ENCODE measurements at places on chromosomes 2 and 18.

- no peaks in the 10 kb centered on the region for H3K36me3 ChIP-seq
- no peak overlapping the region for H3K4me3 ChIP-seq
- peak; percentile 54 for DNase-seq
Observed at GRCh38 chr2:74290066-74290465, 53.1 kb downstream of the SLC4A5 start.

- H3K4me3 ChIP-seq, result no peak overlapping the region
- no peaks in the 10 kb centered on the region for H3K27me3 ChIP-seq
- H3K36me3 ChIP-seq, result peaks cover 32% of the 10 kb centered on the region
- H3K4me1 ChIP-seq, result peaks cover 7% of the 10 kb centered on the region
Observed at GRCh38 chr18:10487154-10487553, 32.7 kb downstream of the APCDD1 start.

- no peak overlapping the region for H3K27ac ChIP-seq
- H3K36me3 ChIP-seq, result no peaks in the 10 kb centered on the region
- no peak overlapping the region for H3K4me3 ChIP-seq
- DNase-seq, result no peak
Observed at GRCh38 chr18:6281874-6282273, 132.8 kb downstream of the L3MBTL4 start.

DNA sequence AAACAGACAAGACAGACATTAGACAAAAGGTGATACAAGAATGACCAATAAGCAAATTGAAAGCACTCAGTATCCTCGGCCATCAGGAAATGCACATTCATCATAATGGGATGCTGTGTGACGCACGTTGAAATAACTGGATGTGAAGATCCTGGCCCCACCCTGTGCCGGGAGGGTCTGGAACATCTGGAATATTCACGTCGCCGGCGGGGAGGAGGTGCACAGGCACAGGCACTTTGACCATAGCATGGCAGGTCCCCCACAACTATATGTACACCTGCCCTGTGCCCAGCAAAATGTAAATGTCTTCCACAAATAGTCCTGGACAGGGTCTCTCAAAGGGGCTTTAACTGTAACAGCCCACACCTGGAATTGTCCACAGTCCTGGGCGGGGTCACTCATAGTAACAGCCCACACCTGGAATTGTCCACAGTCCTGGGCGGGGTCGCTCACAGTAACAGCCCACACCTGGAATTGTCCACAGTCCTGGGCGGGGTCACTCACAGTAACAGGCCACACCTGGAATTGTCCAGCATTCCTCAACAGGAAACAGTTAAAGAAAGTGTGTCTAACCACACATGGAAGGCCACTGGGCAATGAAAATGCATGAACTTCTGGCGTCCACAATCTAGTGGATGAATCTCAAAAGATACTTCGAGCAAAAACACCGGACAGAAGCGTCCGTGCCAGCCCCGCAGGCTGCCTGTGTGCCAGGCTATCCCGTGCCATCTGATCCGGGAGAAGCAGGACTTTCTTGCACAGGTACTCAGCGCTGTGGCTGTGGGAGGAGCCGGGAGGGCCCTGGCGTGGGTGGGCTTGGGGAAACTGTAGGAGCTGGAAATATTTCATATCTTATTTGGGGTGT lies 113.4 kb downstream of the RTP5 start:
- H3K27ac ChIP-seq, result no peak overlapping the region
- H3K4me1 ChIP-seq, result no peaks in the 10 kb centered on the region
- H3K4me3 ChIP-seq, result no peak overlapping the region
- H3K27me3 ChIP-seq, result peaks cover 3% of the 10 kb centered on the region
- peak; percentile 58 for DNase-seq

- no peaks in the 10 kb centered on the region for H3K4me1 ChIP-seq
- no peak overlapping the region for H3K4me3 ChIP-seq
- DNase-seq, result peak; percentile 40
- peaks cover 39% of the 10 kb centered on the region for H3K27me3 ChIP-seq
- no peak overlapping the region for H3K27ac ChIP-seq
Observed at GRCh38 chr2:19841918-19842693, 59.7 kb downstream of the TTC32 start.

GRCh38 chr2:9703085-9703678 lies 72.4 kb upstream of the YWHAQ start:
- peaks cover 3% of the 10 kb centered on the region for H3K27me3 ChIP-seq
- no peak overlapping the region for H3K4me3 ChIP-seq
- no peak for DNase-seq
- no peaks in the 10 kb centered on the region for H3K36me3 ChIP-seq
- no peak overlapping the region for H3K27ac ChIP-seq

GRCh38 chr2:240060977-240061591 lies 7.8 kb upstream of the OR6B3 start:
- no peak overlapping the region for H3K4me3 ChIP-seq
- no peak for DNase-seq
- no peaks in the 10 kb centered on the region for H3K4me1 ChIP-seq
- H3K27ac ChIP-seq, result no peak overlapping the region
- H3K36me3 ChIP-seq, result no peaks in the 10 kb centered on the region

DNA sequence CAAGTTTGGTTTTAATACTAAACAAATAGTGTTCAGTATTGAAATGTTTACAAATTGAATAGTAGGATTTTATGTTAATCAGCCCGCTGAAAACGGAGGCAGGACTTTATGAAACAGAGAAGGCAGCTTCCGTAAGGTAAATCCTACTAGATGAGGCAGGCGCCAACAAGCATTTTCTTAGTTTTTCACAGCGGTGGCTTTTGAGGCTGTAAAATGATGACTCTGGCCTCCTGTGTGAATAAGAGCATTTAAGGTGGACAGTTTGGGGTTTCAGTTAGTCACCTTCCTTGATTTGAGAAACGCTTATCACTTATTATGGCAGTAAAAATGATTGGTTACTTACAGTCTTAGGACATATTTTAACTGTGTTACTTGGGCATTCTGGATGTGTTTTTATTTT lies 212.9 kb downstream of the PTGR3 start:
- no peak overlapping the region for H3K4me3 ChIP-seq
- no peaks in the 10 kb centered on the region for H3K36me3 ChIP-seq
- no peaks in the 10 kb centered on the region for H3K27me3 ChIP-seq
- peaks cover 9% of the 10 kb centered on the region for H3K4me1 ChIP-seq
- DNase-seq, result no peak

DNA sequence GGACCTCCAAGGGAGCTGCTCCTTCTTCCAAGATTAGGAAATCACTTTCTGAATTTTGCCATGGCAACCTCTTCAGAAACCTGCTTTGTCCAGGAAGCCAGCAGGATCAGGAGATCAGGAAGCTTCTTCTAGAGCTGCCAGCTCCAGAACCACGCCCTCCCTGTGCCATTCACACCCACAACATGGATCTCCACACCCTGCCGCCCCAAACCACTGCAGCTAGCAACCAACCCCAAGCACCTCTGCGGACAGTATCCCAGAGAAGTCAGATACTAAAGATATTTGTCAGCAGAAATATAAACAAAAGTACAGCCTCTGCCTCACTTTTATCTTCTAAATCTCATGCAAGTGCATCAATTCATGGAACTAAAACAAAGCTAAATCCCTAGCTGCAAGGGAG lies 106.4 kb downstream of the VIT start:
- H3K36me3 ChIP-seq, result no peaks in the 10 kb centered on the region
- no peak overlapping the region for H3K4me3 ChIP-seq
- peaks cover 11% of the 10 kb centered on the region for H3K4me1 ChIP-seq
- no peak for DNase-seq

DNA sequence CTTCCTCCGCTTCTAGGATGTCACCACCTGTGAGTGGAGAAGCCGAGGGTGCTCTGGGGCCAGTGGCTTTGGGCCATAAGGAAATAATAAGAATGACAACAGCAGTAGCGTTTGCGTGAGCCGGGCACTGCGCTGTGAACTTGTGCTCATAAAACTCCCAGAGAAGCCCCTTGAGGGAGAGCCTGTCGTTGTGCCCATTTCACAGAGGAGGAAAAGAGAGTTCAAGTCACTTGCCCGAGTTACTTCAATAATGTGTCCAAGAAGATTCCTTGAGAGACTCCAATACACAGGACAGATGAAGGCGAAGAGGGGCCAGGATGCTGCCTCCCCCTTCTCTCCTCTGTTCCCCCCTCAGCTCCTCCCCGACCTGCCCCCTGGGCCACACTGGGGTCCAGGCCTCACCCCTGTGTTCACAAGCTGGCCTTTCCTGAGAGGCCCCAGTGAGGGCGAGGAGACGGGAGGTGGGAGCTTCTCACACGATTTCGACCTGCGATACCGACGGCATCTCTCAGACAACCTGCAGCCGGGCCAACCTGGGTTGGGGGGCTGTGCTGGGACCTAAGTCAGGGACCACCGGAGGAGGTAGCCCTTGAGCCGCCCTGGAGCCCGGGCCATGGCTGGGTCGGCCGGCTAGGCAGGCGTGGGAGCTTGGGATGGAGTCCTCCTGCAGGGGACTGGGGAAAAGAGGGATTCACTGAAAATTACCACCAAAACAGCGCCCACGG lies 53.5 kb upstream of the UBE2F start:
- H3K4me3 ChIP-seq, result no peak overlapping the region
- no peaks in the 10 kb centered on the region for H3K27me3 ChIP-seq
- H3K4me1 ChIP-seq, result no peaks in the 10 kb centered on the region

GRCh38 chr2:121329786-121330185 lies 44.8 kb upstream of the TFCP2L1 start:
- no peak overlapping the region for H3K4me3 ChIP-seq
- H3K27ac ChIP-seq, result no peak overlapping the region
- DNase-seq, result no peak
- H3K36me3 ChIP-seq, result no peaks in the 10 kb centered on the region
- H3K4me1 ChIP-seq, result no peaks in the 10 kb centered on the region

- H3K27me3 ChIP-seq, result peaks cover 99% of the 10 kb centered on the region
- no peak for DNase-seq
- peaks cover 28% of the 10 kb centered on the region for H3K4me1 ChIP-seq
- peaks cover 3% of the 10 kb centered on the region for H3K36me3 ChIP-seq
Observed at GRCh38 chr2:172086241-172087206, 1.2 kb downstream of the DLX1 start.

DNA sequence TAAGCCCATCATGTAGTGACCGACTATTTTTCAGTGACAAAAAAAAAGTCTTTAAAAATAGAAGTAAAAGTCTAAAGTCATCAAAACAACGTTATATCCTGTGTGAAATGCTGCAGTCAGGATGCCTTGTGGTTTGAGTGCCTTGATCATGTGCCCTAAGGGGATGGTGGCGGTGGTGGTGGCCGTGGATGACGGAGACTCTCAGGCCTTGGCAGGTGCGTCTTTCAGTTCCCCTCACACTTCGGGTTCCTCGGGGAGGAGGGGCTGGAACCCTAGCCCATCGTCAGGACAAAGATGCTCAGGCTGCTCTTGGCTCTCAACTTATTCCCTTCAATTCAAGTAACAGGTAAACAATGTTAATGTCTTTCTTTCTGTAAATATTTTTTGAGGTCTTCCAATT lies at the start of gene CD28:
TSS of gene CD28 (plus strand) at position 237 of the 400 bp plus-strand sequence. CDS start at position 295, 58 bp downstream.
- DNase-seq, result no peak
- no peak within 1 kb of the TSS for H3K4me3 ChIP-seq
- peaks cover 4% of the 10 kb centered on the region for H3K4me1 ChIP-seq
- H3K27ac ChIP-seq, result no peak within 1 kb of the TSS
- H3K36me3 ChIP-seq, result no peaks in the 10 kb centered on the region
- H3K27me3 ChIP-seq, result no peaks in the 10 kb centered on the region

DNA sequence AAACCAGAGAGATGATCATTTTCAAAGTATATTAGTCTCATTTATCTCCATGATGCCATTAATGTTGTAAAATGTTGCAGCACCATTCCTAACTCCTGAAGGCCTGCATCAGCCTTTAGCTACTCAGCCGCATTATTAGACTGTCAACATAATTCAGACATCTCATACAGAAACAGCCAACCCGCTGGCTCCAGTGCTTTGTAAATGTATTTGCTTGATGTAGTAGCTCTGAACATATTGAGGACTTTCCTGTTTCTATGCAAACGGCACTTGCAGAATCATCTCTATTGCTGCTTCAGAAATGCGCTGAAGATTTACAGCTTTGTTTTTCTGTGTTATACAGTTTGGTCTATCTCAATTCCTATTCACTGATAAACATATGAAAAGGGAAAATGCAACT lies 372.2 kb downstream of the DSEL start:
- no peak for DNase-seq
- H3K4me3 ChIP-seq, result no peak overlapping the region
- H3K4me1 ChIP-seq, result peaks cover 12% of the 10 kb centered on the region
- no peak overlapping the region for H3K27ac ChIP-seq
- H3K36me3 ChIP-seq, result no peaks in the 10 kb centered on the region

- no peak overlapping the region for H3K27ac ChIP-seq
- no peak for DNase-seq
- H3K36me3 ChIP-seq, result no peaks in the 10 kb centered on the region
- H3K27me3 ChIP-seq, result peaks cover under 1% of the 10 kb centered on the region
Observed at GRCh38 chr2:164066095-164066494, 330.3 kb upstream of the FIGN start.

GRCh38 chr2:71474744-71475397 lies 21.5 kb downstream of the DYSF start:
- H3K36me3 ChIP-seq, result no peaks in the 10 kb centered on the region
- no peak overlapping the region for H3K27ac ChIP-seq
- H3K4me3 ChIP-seq, result no peak overlapping the region
- H3K27me3 ChIP-seq, result peaks cover 4% of the 10 kb centered on the region
- DNase-seq, result no peak

DNA sequence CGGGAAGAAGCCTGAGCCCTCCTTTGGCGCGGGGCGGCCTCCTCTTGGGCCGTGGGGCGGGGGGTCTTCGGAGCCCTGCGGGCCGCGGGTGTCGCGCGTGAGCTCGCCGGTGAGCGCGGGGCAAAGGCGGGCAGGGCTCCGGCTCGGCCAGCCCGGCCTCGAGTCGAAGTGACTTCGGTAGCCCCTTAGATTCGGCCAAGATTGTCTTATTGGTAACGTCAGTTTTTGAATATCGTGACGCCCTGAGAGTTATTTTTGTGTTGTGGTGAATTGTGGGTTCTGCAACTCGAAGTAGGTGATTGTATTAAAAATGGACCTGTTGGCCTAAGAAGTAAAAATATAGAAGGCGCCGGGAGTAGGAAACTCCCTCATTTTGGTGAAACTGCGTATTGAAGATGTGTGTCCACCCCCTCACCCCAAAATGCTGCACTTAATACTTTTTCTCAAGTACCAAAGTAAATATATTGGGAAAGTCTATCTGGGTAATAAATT lies 669 bp downstream of the MARCHF7 start:
- no peak for DNase-seq
- peak overlapping the region; percentile 99 for H3K4me3 ChIP-seq
- H3K4me1 ChIP-seq, result peaks cover 33% of the 10 kb centered on the region
- H3K36me3 ChIP-seq, result peaks cover 22% of the 10 kb centered on the region
- H3K27ac ChIP-seq, result peak overlapping the region; percentile 91

- H3K27ac ChIP-seq, result no peak overlapping the region
- H3K36me3 ChIP-seq, result no peaks in the 10 kb centered on the region
- H3K4me3 ChIP-seq, result peak overlapping the region; percentile 89
- peaks cover 66% of the 10 kb centered on the region for H3K27me3 ChIP-seq
Observed at GRCh38 chr2:132668987-132669907, 758 bp downstream of the LYPD1 start.

DNA sequence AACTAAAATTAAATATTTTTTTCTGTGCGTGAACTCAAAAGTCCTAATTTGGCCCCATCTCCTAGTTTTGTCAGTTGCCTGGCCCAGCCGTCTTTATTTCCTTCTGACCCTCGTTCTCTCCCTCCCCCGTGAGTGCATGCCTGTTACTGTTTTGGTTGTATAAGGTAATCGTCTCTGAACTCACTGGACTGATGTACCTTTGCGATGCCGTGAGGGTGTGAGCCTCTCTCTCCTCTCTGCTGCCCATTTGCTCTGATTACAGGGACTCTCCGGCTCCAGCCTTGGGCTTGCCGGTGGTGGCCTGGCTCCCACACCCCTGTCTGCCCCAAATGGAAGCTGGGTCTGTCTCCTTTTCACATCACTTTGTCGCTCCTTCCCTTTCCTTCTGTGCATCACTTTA lies 66.5 kb upstream of the RBM44 start:
- peak overlapping the region; percentile 26 for H3K27ac ChIP-seq
- no peak for DNase-seq
- H3K36me3 ChIP-seq, result peaks cover 7% of the 10 kb centered on the region
- H3K4me1 ChIP-seq, result peaks cover 43% of the 10 kb centered on the region

All from type B pancreatic cell (in vitro differentiated cells).